ENCODE measurements at places on chromosomes 7 and 10. TPM values are rescaled to one million over a fixed set of nuclear protein-coding genes. Genes with fewer than 3 reads are reported as not detected.

The EVX1 gene
- total RNA-seq: not detected

The TRPV6 gene
- total RNA-seq: not detected

The ACBD5 gene
- total RNA-seq: 20.6 TPM

The FZD8 gene
- 0.24 TPM for total RNA-seq

The CNTNAP2 gene
- total RNA-seq: not detected

The STRIP2 gene
- total RNA-seq: 6.6 TPM

The CFAP58 gene
- 0.47 TPM for total RNA-seq

The PRKRIP1 gene
- 28.1 TPM for total RNA-seq

The RET gene
- total RNA-seq: 0.13 TPM

The SPDYE2 gene
- 0.31 TPM for total RNA-seq

The BAMBI gene
- total RNA-seq: 0.18 TPM

The ZNF398 gene
- 11.8 TPM for total RNA-seq

The CFAP69 gene
- not detected for total RNA-seq

The LHFPL3 gene
- not detected for total RNA-seq

DNA sequence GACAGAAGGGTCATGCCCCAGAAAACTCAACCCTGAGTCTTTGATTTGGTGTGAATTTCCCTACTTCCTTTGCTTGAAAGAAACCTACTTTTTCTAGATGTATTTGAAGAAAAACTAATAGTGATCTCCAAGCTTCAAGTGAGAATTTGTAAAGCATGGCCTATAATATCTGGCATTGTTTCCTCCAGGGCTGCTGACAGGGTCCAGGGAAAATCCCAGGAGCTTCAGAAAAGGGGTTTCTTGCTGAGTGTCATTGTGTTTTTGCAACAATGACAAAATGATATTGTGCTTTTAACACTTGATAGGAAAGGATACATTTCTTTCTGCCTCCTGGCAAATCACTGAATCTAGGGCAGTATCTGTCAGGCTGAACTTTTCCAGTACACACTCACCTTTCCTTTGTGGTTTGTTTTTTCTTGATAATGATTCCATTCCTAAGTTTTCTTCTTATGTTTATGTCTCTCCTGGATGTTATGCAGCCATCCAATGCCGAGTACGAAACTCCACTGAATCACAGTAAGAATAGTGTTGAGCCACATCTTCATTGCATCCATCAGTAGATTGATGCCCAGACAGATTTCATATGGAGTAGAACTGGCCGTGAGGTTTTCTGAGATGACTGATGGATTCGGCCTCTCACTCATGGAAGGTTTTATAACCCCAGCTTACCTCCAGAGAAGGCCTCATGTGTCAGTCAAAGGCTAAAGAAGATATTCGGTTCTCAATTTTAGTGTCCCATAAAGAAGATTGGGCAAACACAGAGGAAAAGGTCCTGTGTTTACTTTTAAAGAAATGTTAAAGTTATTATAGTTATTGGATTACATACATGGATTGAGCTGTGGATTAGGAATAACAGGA is 76.9 kb upstream of the STEAP1B start:
- H3K27ac ChIP-seq: no peak overlapping the region
- no peak for DNase-seq
- peaks cover 44% of the 10 kb centered on the region for H3K4me1 ChIP-seq
- peaks cover 7% of the 10 kb centered on the region for H3K36me3 ChIP-seq
- H3K27me3 ChIP-seq: peaks cover 58% of the 10 kb centered on the region

GRCh38 chr10:105192861-105193260 is 551.8 kb downstream of the SORCS3 start:
- no peaks in the 10 kb centered on the region for H3K27me3 ChIP-seq
- no peak for DNase-seq
- no peak overlapping the region for H3K4me3 ChIP-seq
- H3K27ac ChIP-seq: no peak overlapping the region
- H3K36me3 ChIP-seq: no peaks in the 10 kb centered on the region
- no peaks in the 10 kb centered on the region for H3K4me1 ChIP-seq

GRCh38 chr10:30169342-30169741 is 110.0 kb upstream of the JCAD start:
- H3K4me3 ChIP-seq: no peak overlapping the region
- H3K27me3 ChIP-seq: peaks cover 32% of the 10 kb centered on the region
- no peaks in the 10 kb centered on the region for H3K4me1 ChIP-seq
- DNase-seq: no peak

DNA sequence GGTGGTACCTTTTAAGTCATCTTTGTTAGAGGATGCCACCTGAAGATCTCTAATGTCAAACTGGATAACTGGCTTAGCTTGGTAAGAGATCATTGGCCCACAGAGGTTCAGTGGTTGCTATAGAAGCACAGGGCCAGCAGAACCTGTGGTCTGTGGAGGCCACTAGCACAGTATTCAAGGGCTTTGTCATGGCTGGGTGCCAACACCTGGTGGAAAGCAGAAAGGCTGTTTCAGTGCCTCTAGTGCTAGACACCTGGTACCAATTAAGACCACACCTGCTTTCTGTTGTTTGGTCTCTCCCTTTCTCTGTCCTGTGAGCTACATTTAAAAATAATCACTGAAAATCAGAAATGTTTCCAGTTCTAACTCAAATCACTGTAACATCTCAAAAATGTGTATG is 10.0 kb upstream of the PCGF5 start:
- H3K4me3 ChIP-seq: no peak overlapping the region
- H3K27me3 ChIP-seq: no peaks in the 10 kb centered on the region
- peaks cover 2% of the 10 kb centered on the region for H3K36me3 ChIP-seq
- H3K4me1 ChIP-seq: peaks cover 32% of the 10 kb centered on the region
- no peak for DNase-seq
- H3K27ac ChIP-seq: no peak overlapping the region

DNA sequence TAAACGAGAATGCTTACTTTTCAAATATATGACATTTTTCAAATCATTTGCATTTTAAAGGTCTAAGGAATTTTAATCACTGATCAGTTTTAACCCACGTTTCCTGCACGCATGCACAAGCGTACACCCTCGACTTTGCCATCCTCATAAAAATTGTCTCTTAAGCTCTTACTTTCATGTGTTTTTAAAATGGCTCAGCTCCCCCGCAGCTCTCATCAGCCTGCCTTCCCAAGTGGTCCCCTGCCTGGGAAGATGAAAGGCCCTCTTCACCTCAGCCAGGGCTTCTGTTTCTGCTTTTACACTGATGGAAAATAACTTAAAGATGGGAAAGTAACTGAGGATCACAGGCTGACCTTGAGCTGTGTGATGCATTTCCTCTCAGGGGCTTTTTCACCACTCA is 131.6 kb upstream of the LSM8 start:
- no peak overlapping the region for H3K27ac ChIP-seq
- no peak overlapping the region for H3K4me3 ChIP-seq
- H3K4me1 ChIP-seq: no peaks in the 10 kb centered on the region
- no peak for DNase-seq

DNA sequence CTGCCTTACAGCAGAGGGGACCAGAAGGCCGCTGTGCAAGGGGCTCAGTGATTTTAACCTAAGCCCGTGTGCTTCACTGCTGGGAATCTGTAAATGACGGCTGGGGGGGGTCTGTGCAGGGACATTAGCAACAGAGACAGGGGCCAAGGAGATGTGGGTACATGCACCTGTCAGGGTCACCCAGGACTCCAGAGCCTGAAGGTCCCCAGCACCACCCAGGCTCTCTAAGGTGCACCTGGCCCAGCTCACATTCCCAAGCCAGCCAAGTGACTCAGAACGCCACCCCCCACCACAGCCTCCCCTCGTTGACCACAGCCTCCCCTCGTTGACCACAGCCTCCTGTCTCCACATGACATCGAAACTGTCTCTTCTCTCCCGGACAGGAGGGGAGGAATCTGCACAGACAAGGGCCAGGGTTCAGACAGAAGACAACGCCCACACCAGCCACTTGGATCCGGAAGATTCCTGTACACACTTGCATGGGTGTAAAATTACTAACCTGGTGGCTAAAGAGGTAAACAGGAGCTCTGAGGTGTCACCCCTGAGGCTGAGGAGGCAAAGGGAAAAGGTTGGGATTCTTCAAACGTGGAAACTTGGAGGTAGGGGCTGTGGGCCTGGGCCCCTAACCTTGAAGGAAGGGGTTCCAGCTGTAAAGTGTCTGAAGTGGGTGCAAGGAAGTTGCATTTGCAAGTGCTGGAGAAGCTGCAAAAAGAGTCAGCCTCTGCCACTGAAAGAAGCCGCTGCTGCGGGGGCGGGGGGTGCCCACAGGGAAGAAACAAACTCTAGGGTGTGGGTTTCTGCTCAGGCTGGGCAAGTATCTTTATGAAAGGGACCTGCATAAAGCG is 27.0 kb downstream of the CALML3 start:
- peaks cover 29% of the 10 kb centered on the region for H3K4me1 ChIP-seq
- peak overlapping the region; percentile 27 for H3K27ac ChIP-seq
- H3K27me3 ChIP-seq: no peaks in the 10 kb centered on the region
- H3K4me3 ChIP-seq: peak overlapping the region; percentile 9
- no peaks in the 10 kb centered on the region for H3K36me3 ChIP-seq

DNA sequence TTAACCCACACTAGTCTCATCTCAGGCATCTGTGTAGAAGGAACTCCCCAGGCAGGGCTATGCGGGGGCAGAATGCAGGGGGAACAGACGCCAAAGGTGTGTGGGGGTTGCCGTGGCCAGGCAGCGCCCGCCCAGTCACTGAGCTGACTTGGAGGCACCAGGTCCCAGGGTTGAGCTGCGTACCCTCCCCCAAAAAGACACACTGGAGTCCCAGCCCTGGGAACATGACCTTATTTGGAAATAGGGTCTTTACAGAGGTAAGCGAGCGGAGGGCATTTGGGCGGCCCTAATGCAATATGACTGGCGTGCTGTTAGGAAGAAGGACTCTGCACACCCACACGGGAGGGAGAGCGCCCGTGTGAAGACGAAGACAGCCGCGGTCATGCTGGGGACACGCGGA is 274.5 kb downstream of the DNAJB6 start:
- no peaks in the 10 kb centered on the region for H3K27me3 ChIP-seq
- H3K4me1 ChIP-seq: peaks cover 21% of the 10 kb centered on the region
- no peaks in the 10 kb centered on the region for H3K36me3 ChIP-seq
- H3K27ac ChIP-seq: no peak overlapping the region
- peak overlapping the region; percentile 8 for H3K4me3 ChIP-seq

DNA sequence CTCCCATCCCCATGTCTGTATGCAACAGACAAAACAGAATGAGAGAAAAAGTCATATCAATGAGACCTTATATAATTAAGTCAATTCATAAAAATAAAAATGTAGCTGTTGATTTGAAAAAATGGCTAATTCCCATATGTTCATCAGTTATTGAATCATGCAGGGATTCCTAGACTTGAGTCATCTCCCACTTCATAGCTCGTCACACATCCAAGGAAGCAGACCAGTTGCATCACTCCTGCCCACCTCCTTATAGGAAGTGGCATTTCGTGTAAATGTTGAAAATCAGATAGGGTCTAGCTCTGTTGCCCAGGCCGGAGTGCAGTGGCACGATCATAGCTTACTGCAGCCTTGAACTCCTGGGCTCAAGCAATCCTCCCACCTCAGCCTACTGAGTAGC is 56.1 kb upstream of the SH2B2 start:
- H3K4me3 ChIP-seq: no peak overlapping the region
- no peak for DNase-seq
- no peaks in the 10 kb centered on the region for H3K27me3 ChIP-seq
- no peaks in the 10 kb centered on the region for H3K36me3 ChIP-seq

DNA sequence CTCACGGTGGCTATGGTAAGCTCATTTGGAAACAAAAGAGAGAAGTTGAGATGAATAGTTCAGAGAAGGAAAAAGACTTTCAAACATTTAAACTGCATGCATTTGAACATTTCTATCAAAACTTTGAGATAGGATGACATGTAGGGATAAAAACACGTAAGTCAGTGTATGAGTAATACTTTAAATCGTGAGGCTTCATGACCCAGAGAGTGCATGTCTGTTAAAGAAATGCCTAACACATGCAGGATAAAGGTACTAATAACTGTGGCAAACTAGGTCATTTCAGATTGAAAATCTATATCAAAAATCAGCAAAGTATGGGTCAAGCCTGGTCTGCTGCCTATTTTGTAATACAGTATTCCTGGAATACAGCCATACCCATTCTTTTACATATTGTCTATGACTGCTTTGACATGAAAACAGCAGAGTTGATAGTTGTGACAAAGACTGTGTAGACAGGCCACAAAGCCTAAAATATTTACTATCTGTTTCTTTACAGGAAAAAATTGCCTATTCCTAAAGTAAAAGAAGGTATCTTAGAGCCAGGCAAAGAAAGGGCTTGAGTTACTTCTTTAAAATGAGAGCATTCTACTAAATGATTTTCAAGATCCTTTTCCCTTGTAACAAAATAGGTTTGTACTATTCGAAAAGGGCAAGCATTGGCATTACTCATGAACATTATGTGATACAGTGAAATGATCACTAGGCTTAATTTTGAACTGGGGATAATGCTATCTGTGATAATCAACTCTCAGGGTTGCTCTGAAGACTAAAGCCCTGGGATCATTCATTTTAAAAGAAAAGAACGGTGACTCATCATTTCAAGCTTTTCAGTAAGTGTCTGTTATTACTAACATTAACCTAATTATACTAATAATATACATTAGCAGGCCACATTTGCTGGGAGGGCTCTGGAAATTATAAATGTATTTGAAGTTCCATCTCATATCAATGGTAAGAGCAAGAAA is 185.9 kb downstream of the CRPPA start:
- H3K4me1 ChIP-seq: no peaks in the 10 kb centered on the region
- H3K36me3 ChIP-seq: no peaks in the 10 kb centered on the region
- no peak overlapping the region for H3K27ac ChIP-seq
- no peak overlapping the region for H3K4me3 ChIP-seq
- no peak for DNase-seq
- H3K27me3 ChIP-seq: no peaks in the 10 kb centered on the region

GRCh38 chr7:55048221-55048859 is 29.5 kb downstream of the EGFR start:
- H3K4me3 ChIP-seq: no peak overlapping the region
- no peaks in the 10 kb centered on the region for H3K4me1 ChIP-seq
- no peaks in the 10 kb centered on the region for H3K27me3 ChIP-seq
- no peaks in the 10 kb centered on the region for H3K36me3 ChIP-seq
- DNase-seq: no peak
- H3K27ac ChIP-seq: no peak overlapping the region

GRCh38 chr7:141490474-141490873 is 60.7 kb upstream of the AGK start:
- peaks cover 8% of the 10 kb centered on the region for H3K27me3 ChIP-seq
- H3K27ac ChIP-seq: no peak overlapping the region
- H3K4me3 ChIP-seq: no peak overlapping the region
- H3K36me3 ChIP-seq: no peaks in the 10 kb centered on the region

DNA sequence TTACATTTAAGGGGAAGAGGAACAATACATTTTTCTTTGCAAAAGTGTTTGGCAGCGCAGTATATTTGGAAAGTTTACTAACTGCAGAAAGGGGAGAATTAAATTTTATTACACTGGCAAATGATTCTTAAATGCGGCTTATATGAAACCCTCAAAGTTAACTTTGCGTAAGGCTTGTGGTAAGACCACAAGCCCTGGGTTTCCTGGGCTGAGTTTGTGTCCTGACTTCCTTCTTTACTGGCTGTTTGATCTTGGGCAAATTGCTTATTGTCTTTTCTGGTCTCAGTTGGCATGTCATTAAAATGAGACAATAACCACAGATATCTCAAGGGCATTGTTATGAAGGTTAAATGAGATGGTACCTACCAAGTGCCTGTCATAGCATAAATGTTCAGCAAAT is 106.8 kb downstream of the GLRX3 start:
- no peak for DNase-seq
- peaks cover 56% of the 10 kb centered on the region for H3K27me3 ChIP-seq
- peaks cover 7% of the 10 kb centered on the region for H3K36me3 ChIP-seq
- H3K4me3 ChIP-seq: no peak overlapping the region
